Suprapubic skin (tissue), 4 donors: ENCODE measurements at places on chromosomes 2 and 18. TPM values are rescaled to one million over a fixed set of nuclear protein-coding genes. Genes with fewer than 3 reads are reported as not detected.

DNA sequence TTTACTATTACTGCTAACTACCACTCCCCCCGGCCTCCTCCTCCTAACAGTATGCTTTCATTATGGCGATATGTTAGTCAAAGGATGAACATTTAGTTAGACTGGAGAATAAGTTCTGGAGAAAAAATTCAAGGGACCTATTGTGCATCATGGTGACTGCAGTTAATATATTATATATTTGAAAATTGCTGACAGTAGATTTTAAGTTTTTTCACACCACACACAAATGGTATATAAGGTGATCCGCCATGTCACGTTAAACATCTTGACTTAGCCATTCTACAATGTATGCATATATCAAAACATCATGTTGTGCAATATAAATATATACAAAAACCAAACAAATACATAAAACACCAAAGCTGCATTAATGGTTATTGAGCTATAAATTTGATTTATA is 873.7 kb downstream of the CNTNAP5 start:
- H3K27ac ChIP-seq = no peak overlapping the region
- H3K4me3 ChIP-seq = no peak overlapping the region
- H3K4me1 ChIP-seq = no peaks in the 10 kb centered on the region
- no peak for DNase-seq
- H3K27me3 ChIP-seq = no peaks in the 10 kb centered on the region
- no peaks in the 10 kb centered on the region for H3K36me3 ChIP-seq

DNA sequence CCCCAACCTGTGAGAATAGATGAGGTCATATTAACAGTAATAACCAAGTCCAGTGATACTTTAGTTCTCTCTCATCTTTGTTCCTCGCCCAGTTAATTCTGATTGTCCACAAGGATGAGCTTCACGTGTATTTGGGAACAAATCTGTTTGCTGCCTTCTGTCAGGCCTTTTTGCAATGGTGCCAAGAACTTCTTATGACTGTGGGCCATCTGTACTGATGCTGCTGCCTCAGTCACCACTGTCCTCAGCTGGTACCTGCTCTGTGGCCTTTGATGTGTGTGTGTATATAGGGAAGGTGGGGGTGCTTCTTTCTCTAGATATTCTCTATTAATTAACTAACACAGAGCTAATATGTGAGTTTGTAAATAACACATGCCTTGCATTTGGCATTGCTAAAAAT is 392.9 kb downstream of the TGIF1 start:
- H3K4me3 ChIP-seq = no peak overlapping the region
- DNase-seq = no peak
- H3K36me3 ChIP-seq = no peaks in the 10 kb centered on the region
- no peaks in the 10 kb centered on the region for H3K4me1 ChIP-seq
- H3K27me3 ChIP-seq = no peaks in the 10 kb centered on the region

- H3K4me1 ChIP-seq = peaks cover 20% of the 10 kb centered on the region
- no peaks in the 10 kb centered on the region for H3K27me3 ChIP-seq
- DNase-seq = no peak
- H3K36me3 ChIP-seq = no peaks in the 10 kb centered on the region
These were observed 285.1 kb downstream of the TNS1 start for GRCh38 chr2:217717646-217718045.

PFN4 gene
- total RNA-seq = not detected

RUFY4 gene
- total RNA-seq = not detected
